ENCODE measurements at places on chromosomes 5 and 9. TPM values are rescaled to one million over a fixed set of nuclear protein-coding genes. Genes with fewer than 3 reads are reported as not detected.
A peak's percentile ranks its signal among the peaks of the same experiment; 100 is the strongest.

GRCh38 chr9:14081745-14082144 lies 232.2 kb downstream of the NFIB start:
- H3K27ac ChIP-seq = no peak overlapping the region
- H3K36me3 ChIP-seq = no peaks in the 10 kb centered on the region

DNA sequence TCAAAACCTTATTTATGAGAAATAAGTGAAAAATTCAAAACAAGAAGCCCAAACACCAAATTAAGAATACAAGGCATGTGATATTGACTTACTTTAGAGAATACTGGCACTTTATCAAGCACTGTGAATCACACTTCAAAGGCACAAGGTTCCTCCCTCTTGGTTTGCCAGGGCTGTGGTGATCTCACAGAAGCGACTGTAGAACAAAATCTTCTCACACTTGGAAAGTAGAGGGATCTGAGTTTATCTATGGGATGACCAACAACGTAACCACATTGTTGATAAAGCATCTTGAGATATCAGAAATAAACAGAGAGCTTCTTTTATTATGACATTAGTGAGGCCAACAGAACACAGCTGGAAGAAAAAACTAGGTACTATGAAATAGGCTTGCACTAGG lies 295.9 kb downstream of the NFIB start:
- H3K27me3 ChIP-seq = no peaks in the 10 kb centered on the region
- H3K4me1 ChIP-seq = no peaks in the 10 kb centered on the region
- H3K4me3 ChIP-seq = no peak overlapping the region
- DNase-seq = peak; percentile 27

Gene GRXCR2
- total RNA-seq = not detected

DNA sequence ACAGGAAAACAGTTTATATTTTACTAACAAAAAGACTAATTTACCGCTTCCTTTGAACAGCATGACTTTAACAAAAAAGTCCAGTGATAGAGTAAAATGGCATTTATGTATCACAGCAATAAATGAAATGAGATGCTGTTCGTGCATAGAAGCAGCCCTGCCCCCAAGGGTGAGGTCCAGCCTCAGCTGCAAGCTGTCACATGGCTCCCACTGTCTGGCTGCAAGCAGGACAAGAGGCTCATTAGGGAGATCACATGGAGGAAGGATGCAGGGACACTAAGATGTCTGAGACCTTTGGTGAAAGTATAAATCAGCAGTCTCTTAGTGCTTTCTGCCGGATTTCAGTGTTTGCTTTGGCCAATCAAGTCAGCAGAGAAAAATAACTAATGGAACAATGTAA lies 23.0 kb downstream of the GDNF start:
- H3K4me3 ChIP-seq = no peak overlapping the region
- DNase-seq = no peak
- H3K27me3 ChIP-seq = no peaks in the 10 kb centered on the region

DNA sequence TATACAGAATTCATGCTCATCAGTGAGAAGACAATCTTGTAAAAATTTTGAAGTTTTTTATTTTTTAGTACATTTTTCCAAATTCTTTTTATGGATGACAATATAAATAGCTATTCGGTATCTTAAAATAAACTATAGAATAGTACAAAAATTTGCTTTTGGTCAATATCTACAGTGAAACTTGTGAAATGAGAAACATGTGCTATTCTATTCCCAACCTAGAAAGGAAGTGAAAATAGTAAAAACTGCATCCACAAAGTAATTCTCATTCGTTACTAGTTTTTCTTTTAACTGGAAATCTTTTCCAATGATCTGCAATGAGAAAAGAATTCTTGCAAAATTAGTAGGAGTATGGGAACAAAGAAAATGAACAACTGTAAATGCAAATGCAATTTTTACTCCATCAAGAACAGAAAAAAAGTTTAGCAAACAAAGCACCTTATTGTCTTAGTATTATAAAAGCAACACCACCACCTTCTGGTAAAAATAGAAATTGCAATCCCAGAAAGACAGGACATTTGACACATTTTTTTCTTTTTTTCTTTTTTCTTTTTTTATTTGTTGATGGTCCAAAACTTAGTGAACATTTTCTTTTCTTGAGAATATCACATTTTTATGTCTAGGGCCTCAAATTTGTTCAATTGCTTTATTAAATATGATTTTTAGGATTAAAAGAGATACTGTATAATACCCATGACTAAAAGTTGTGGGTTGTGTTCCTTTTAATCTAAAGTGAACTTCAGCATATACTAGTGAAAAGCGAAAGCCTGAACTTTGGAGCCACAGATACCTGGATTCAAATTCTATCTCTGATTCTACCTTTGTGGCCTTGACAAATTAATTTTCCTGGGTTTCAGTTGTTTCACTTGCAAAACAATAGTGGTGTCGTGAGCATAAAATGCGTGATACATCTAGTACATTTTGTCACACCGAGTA lies 72.3 kb downstream of the SLCO4C1 start:
- H3K4me3 ChIP-seq = no peak overlapping the region
- no peak for DNase-seq
- H3K27ac ChIP-seq = no peak overlapping the region
- H3K4me1 ChIP-seq = no peaks in the 10 kb centered on the region
- no peaks in the 10 kb centered on the region for H3K36me3 ChIP-seq

Gene SLC36A3
- not detected for total RNA-seq

- H3K36me3 ChIP-seq = no peaks in the 10 kb centered on the region
- no peak for DNase-seq
- H3K4me3 ChIP-seq = no peak overlapping the region
- H3K27ac ChIP-seq = no peak overlapping the region
- no peaks in the 10 kb centered on the region for H3K27me3 ChIP-seq
Measured at GRCh38 chr9:130794923-130795495, 40.0 kb upstream of the ABL1 start.

DNA sequence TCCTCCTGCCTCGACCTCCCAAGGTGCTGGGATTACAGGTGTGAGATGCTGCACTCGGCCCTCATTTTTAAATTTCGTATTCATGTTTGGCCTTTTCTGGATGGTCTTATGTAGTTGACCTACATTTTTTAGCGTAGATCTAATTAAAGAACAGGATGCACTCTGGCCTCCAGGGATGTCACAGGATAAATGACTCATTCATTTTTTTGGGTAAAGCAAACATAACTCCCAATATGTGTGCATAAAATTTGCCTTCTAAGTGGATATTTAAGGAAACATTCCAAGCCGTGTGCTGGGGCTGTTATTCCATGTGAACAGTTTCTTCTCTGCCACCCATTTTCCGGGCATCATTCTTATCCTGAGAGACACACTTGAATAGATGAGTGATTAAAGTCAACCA lies 501.6 kb downstream of the IRX1 start:
- no peaks in the 10 kb centered on the region for H3K27me3 ChIP-seq
- no peak overlapping the region for H3K27ac ChIP-seq
- H3K4me3 ChIP-seq = no peak overlapping the region

- H3K4me3 ChIP-seq = no peak overlapping the region
- no peaks in the 10 kb centered on the region for H3K4me1 ChIP-seq
- no peaks in the 10 kb centered on the region for H3K36me3 ChIP-seq
Measured at GRCh38 chr5:1162276-1162675, 39.1 kb upstream of the SLC6A19 start.

DNA sequence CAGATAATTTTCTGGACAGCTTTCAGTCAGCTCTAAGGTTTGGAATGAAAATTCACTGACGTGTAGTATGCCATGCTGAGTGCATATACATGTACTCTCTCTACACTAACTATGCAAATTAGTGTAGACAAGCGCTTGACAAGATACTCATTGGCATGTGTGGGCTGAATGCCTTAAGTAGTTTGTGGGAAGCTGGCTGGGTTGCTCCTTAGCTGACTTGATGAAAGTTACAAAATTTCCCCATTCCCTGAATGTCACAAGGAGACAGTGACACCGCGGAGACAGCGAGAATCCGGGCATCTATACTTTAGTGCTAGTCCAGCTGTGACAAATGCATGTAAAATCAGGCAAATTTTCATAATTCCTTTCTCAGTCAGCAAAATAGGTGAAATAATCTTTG lies 51.6 kb upstream of the C5orf46 start:
- H3K36me3 ChIP-seq = no peaks in the 10 kb centered on the region
- DNase-seq = no peak
- H3K4me1 ChIP-seq = no peaks in the 10 kb centered on the region
- no peak overlapping the region for H3K4me3 ChIP-seq
- no peak overlapping the region for H3K27ac ChIP-seq

Gene SPAAR
- total RNA-seq = 3.0 TPM

Gene PCDHB15
- 1.6 TPM for total RNA-seq

Gene PCDHGC3
- total RNA-seq = 76.5 TPM

DNA sequence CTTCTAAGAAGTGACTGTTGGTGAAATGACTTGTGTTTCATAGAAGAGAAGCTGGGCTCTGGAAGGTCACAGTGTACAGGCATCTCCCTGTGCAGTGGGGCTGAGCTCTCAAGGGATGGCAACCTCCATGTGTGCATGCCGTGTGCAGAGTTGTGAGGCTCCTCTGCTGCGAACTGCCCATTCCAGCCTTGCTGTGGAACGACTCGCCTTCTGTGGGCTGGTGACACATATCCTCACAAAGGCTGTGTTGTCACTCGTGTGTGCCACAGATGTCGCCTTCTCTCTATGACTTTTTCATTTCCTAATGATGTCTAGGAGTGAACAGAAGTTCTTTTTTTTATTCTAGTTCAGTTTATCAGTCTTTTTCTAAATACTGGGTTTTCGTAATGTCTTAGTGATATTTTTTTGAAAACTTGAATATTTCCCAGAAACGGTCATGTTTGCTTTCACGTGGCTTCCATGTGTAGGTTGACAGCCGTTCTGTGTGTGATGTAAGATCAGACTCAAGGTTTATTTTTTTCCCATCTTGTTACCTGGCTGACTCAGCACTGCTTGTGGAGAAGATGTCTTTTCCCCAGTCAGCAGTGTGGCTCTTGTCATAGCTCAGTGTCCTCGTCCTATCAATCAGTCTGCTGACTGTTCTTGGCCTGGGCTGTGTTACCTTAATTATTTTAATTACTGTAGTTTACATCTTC lies 57.3 kb upstream of the CACNA1B start:
- no peaks in the 10 kb centered on the region for H3K36me3 ChIP-seq
- H3K27ac ChIP-seq = no peak overlapping the region
- H3K27me3 ChIP-seq = no peaks in the 10 kb centered on the region
- no peak overlapping the region for H3K4me3 ChIP-seq
- H3K4me1 ChIP-seq = peaks cover 4% of the 10 kb centered on the region

Gene GLT6D1
- total RNA-seq = not detected

DNA sequence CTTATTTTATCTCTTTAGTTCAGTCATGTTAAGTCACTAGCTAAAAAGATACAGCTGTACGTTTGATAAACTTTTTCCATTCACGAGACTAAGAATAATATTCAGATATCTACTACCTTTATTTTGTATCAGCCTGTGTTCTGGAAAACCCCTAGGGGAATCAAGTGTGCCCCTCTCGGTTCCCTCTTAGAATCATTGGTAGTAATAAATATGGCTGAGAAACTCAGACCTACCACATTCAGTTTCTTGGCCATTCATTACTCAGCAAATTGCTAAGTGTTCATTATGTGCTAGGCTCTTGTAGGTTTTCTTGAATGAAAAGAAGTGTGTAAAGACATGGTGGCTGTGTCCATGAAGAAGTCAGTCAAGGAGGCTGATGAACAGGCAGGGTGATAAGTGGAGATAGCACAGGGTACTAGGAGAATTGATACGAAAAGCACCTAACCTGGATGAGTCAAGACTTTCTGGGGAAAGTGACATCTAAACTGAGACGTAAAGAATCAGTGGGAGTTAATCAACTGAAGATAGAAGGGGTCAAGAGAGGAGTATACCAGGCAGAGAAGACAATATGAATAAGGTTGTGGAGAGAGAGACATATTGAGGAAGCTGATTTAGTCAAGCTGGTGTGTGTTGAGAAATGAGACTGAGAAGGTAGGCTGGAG lies 86.2 kb downstream of the CSNK1G3 start:
- H3K36me3 ChIP-seq = no peaks in the 10 kb centered on the region
- no peak overlapping the region for H3K27ac ChIP-seq
- no peak for DNase-seq
- no peak overlapping the region for H3K4me3 ChIP-seq
- H3K4me1 ChIP-seq = no peaks in the 10 kb centered on the region

Gene ANKRD18A
- total RNA-seq = 0.07 TPM

DNA sequence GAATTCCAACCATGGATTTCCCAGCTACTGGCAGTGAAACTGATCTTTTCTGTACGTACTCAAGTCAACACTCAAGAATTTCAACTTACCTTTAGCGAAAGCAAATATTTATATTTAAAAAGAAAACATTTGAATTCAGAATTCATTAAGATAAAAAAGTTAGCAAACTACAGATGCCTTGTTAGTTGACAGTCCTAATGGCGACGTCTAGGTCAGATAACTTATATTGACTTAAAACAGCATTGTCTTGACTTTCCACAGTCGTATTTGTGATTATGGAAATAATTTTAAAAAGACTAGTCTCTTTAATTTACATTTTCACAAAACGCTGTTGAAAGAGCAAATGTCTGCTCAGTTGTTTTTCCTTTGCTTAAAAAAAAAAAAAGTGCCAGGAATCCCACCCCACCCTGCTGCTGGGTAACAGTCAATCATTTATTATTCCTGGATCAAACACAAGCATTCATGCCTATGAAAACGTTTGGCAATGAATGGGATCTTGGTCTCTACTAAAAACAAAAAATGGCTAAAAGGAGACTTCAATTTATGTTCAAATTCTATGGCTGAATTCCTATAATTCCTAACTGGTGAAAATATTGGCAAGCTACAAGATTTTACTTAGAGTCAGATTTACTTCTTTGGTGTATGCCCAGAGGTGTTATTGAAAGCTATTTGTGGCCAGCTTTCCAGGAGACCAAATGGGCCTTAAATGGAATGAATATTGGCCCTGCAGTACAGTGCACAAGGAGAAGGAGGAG lies 22.0 kb downstream of the OR2S2 start:
- H3K36me3 ChIP-seq = no peaks in the 10 kb centered on the region
- no peak overlapping the region for H3K27ac ChIP-seq
- H3K4me1 ChIP-seq = no peaks in the 10 kb centered on the region

GRCh38 chr5:101942321-101942882 lies 353.7 kb downstream of the SLCO4C1 start:
- H3K36me3 ChIP-seq = no peaks in the 10 kb centered on the region
- H3K4me1 ChIP-seq = no peaks in the 10 kb centered on the region
- peak; percentile 14 for DNase-seq
- H3K27ac ChIP-seq = no peak overlapping the region
- no peaks in the 10 kb centered on the region for H3K27me3 ChIP-seq

Gene SELENOP
- 825 TPM for total RNA-seq

GRCh38 chr9:133969681-133970580 lies 22.2 kb downstream of the VAV2 start:
- H3K27me3 ChIP-seq = no peaks in the 10 kb centered on the region
- peaks cover 39% of the 10 kb centered on the region for H3K4me1 ChIP-seq
- no peak overlapping the region for H3K27ac ChIP-seq
- no peak for DNase-seq
- no peaks in the 10 kb centered on the region for H3K36me3 ChIP-seq

DNA sequence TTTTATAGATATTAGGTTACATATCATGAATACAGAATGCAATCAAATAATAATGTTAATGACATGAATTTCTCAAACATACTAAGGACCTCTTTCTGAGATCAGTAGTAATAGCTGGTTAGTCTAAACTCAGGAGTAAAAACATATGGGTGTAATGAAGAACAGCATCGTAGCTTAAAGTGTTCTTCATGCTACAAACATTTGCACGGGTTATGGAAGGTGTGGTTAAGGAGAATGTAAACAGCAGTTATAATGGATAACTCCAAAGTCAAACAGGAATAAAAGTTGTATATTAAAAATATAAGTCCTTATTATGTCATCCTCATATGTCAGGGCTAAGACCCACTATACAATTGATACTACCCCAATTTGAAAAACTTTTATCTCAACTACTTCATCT lies 112.5 kb downstream of the RICTOR start:
- no peak overlapping the region for H3K4me3 ChIP-seq
- no peaks in the 10 kb centered on the region for H3K4me1 ChIP-seq
- H3K27ac ChIP-seq = no peak overlapping the region
- DNase-seq = no peak
- no peaks in the 10 kb centered on the region for H3K27me3 ChIP-seq

Measured in adrenal gland (tissue), 19 donors.